Mesothelial cell of epicardium (in vitro differentiated cells): ENCODE measurements at places on chromosomes 6 and 20.

- H3K27me3 ChIP-seq: peaks cover 47% of the 10 kb centered on the region
- H3K4me1 ChIP-seq: peaks cover 14% of the 10 kb centered on the region
- no peak overlapping the region for H3K27ac ChIP-seq
- no peaks in the 10 kb centered on the region for H3K36me3 ChIP-seq
- no peak overlapping the region for H3K4me3 ChIP-seq
- DNase-seq: no peak
Measured at GRCh38 chr6:122323361-122323760, 76.1 kb upstream of the HSF2 start.

DNA sequence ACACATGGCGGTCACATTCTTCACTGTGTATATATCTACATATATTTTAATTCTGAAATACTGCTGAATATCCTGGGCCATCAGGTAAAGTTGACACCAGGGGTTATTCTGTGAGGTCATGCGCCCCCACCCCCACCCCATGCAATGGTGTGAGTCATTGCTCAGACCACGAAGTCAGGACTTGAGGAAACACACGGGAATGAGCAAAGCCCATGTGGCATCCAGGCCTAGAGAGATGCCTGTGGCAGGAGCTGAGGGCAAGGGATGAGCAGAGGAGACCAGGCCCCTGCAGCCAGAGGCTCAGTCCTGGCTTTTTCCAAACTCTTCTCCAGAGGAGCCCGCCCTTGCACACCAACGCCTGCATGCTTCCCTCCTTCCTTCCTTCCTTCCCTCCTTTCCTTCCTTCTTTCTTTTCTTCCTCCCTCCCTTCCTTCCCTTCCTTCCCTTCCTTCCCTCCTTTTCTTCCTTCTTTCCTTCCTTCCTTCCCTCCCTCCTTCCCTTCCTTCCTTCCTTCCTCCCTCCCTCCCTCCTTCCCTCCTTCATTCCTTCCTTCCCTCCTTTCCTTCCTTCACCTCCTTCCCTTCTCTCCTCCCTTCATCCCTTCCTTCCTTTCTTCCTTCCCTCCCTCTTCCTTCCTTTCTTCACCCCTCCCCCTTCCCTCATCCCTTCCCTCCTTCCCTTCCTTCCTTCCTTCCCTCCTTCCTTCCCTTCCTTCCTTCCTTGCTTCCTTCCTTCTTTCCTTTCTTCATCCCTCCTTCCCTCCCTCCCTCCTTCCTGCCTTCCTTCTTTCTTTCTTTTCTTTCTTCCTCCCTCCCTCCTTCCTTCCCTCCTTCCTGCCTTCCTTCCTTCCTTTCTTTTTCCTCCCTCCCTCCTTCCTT lies 72.0 kb upstream of the INSM1 start:
- no peak for DNase-seq
- no peak overlapping the region for H3K4me3 ChIP-seq
- no peak overlapping the region for H3K27ac ChIP-seq
- H3K4me1 ChIP-seq: no peaks in the 10 kb centered on the region
- H3K27me3 ChIP-seq: peaks cover 22% of the 10 kb centered on the region
- no peaks in the 10 kb centered on the region for H3K36me3 ChIP-seq

DNA sequence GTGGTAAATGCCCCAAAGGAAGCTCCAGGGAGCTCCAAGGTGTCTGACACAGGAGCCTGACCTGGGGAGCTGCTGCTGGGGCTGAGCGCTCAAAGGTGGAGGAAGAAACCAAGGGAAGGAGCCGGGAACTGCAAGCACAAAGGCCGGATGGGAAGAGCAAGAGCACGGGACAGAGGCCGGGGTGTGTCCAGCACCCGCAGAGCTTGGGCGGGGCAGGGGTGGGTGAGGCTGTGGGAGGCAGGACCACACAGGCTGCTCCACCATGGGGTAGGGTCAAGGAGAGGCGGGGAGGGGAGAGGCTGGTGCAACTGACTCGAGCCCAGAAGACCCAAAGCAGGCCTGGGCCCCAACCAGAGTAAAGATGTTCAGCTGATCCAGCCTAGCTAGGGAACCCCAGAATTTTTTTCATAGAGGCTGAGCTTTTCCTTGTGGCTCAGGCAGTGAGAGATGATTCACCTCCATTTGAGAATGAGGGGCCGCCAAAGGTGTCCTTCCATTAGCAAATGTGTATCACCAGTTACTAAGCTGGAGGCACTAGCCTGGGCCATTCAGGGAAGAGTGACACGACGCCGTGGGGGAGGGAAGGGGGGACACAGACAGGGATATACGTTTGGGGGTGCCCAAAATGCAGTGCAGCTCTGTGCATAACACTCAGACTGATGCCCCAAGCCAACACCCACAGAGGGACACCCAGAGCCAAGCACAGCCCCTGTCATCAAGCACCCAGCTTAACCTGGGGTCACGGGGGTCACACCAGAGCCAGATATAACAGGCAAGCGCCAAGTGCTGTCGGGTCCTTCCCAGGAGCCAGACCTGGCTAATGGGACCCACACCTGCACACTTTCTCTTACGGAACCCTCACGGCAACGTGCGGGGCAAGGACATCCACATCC lies 21.3 kb upstream of the TLDC2 start:
- H3K27me3 ChIP-seq: no peaks in the 10 kb centered on the region
- no peak for DNase-seq
- peaks cover 26% of the 10 kb centered on the region for H3K4me1 ChIP-seq
- H3K27ac ChIP-seq: peak overlapping the region; percentile 16
- H3K36me3 ChIP-seq: peaks cover 15% of the 10 kb centered on the region
- no peak overlapping the region for H3K4me3 ChIP-seq

DNA sequence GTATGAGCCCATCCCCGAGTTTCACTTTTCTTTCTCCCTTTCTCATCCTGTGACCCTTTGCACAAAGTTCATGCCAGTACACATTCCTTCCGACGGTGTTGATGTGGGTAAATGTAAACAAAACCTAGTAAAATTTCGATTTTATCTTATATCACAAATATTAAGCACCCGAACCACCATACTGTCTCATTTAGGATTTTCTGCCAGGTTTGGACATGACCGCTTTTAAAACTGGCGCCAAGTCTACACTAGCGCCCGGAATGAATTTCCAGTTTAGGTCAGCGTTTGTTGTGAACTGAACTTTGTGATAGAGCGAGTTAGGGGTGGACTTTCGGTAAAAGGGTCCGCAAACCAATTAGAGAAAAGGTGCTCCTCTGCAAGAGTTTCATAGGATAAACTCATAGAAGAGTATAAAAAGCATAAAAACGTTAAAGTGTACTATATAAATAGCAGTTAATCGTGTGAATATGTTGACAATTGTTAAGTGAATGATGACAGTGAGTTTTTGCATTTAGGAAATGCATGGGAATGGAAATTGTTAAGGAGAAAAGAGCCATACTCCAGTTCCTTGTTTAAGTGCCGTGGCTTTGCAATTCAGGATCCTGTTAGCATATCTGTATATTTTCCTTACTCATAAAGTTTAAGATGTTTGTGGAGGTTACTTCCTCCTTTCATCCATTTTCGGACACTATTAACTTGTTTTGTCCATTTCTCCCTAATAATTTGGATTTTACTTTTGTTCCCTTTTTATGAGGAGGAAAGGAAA lies 937 bp downstream of the AKAP7 start:
- no peaks in the 10 kb centered on the region for H3K27me3 ChIP-seq
- no peak for DNase-seq
- H3K4me1 ChIP-seq: peaks cover 18% of the 10 kb centered on the region
- H3K36me3 ChIP-seq: peaks cover 6% of the 10 kb centered on the region
- peak overlapping the region; percentile 97 for H3K27ac ChIP-seq
- peak overlapping the region; percentile 90 for H3K4me3 ChIP-seq

DNA sequence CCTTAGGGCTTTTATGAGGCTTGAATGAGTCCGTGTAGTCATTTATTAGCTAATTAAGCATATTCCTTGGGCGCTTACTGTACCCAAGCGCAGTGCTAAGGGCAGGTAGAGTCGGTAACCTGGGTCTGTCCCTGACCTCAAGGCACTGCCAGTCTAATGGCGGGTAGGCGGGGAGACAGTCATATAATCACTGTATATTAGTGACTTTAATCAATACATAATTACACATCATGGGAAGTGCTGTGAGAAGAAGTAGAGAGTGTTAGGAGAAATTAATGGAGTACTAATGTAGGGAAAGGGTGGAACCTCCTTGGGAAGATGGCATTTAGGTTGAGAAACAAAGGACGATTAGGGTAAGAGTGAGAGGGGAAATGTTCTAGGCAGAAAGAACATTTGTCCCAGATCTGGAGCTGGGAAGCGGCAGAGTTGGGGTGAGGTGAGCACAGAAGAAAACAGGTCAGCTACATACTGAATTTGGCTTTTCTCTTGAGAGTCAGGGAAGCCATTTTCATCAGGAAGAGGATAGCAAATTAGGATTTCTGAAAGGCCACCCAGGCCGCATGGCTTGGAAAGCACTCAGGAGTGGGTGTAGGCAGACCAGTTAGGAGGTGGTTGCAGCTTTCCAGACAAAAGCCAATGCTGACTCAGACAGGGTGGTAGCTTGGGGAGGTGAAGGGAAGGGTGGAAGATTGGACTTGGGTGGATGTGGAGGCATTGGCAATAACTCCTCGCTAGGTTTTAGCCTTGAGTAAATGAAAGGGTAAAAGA lies 954 bp upstream of the BLCAP start:
- DNase-seq: no peak
- peak overlapping the region; percentile 100 for H3K27ac ChIP-seq
- H3K4me1 ChIP-seq: peaks cover 37% of the 10 kb centered on the region
- no peaks in the 10 kb centered on the region for H3K27me3 ChIP-seq

DNA sequence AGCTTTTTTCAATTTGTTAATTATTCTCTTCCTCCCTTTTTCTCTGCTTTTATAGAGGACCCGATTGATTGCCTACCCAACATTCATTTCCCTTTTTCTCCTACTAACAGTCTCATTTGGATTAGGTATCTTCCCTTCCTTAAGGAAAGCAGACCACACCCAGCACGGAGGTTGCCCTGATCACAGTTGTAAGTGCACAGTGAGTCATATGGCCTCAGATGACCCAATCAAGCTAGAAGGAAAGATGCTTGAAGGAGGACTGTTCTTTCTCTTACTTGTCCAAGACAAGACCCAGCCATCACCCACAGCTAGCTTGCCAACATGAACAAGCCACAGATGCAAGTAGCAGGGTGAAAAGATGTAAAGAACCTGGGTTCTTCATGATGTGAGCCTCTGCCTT lies 518.6 kb downstream of the PKHD1 start:
- peaks cover 6% of the 10 kb centered on the region for H3K27me3 ChIP-seq
- H3K4me3 ChIP-seq: no peak overlapping the region
- no peak for DNase-seq
- H3K27ac ChIP-seq: no peak overlapping the region
- no peaks in the 10 kb centered on the region for H3K36me3 ChIP-seq
- H3K4me1 ChIP-seq: no peaks in the 10 kb centered on the region

GRCh38 chr6:42978487-42978838 lies 518 bp downstream of the PEX6 start:
- peaks cover 5% of the 10 kb centered on the region for H3K36me3 ChIP-seq
- no peaks in the 10 kb centered on the region for H3K27me3 ChIP-seq
- DNase-seq: no peak
- H3K4me3 ChIP-seq: peak overlapping the region; percentile 80
- H3K27ac ChIP-seq: peak overlapping the region; percentile 88
- peaks cover 21% of the 10 kb centered on the region for H3K4me1 ChIP-seq

DNA sequence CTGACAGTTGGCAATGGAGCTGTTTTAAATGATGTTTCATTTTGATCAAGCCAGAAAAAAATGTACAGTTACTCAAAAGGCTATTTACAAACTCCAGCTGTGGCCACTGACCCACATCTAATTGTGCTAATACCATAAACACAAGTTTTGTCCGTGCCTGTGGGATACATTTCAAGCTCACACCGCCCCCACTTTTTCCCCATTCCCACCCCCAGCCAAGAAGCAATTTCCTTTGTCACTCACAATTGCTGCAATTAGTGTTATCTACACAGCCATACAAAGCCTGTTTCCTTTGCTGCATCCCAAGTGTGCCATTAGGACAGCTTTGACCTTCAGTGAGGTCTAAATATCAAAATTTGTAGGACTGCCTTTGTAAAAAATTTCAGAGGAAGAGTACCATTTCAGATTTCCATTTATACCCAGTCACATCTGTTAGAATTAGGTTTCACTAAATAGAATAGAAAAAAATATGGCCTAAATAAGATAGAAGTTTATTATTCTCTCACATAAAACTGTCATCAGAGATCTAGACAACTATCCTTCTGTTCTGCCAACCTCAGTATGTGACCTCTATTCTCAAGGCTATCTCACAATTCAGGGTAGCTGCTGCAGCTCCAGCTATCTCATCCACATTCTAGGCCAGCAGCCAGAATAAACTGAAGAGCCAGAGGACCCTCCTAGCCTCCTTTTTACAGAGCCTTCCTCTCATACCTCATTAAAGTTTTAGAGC lies 202.6 kb downstream of the NFATC2 start:
- no peak for DNase-seq
- H3K4me3 ChIP-seq: no peak overlapping the region
- H3K4me1 ChIP-seq: peaks cover 1% of the 10 kb centered on the region
- peaks cover 1% of the 10 kb centered on the region for H3K36me3 ChIP-seq
- no peak overlapping the region for H3K27ac ChIP-seq

DNA sequence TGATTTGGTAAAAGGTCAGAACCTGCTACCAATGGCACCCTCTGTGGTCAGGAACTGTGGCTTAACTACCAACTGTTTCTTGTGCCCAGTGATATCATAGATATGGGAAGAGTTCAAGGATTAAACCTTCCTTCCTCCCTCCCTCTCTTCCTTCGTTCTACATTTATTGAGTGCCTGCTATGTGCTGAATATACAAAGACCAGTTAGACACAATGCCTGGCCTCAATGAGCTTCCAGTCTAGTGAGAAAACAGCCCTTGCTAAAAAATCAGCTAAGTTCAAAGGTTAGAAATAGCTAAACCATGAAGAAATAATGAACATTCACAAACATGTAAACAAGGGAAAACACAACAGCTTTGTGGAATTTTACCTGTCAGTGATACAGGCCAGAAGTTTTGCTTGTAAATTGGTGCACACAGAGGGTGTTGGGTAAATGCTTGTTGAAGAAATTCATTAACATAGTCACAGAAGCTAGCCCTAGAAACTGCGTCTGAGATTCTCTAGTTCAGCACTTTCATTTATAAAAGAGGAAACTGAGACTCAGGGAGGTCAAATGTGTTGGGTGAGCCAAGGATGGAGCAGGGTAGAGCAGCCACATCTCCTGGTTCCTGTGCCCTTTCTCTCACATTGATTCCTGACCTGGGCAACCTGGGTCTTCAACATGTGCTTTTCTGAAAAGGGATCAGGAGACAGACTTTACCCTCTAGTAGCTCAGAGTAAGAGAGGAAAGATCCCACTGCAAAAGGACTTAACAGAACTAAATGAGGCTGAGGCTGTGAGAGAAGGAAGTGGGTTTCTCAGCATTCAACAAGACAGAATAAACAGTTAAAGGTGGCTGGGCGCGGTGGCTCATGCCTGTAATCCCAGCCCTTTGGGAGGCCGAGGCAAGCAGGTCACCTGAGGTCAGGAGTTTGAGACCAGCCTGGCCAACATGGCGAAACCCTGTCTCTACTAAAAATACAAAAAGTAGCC lies 14.4 kb upstream of the FOXO3 start:
- H3K4me1 ChIP-seq: peaks cover 2% of the 10 kb centered on the region
- no peak overlapping the region for H3K4me3 ChIP-seq
- no peak overlapping the region for H3K27ac ChIP-seq
- DNase-seq: no peak
- H3K36me3 ChIP-seq: no peaks in the 10 kb centered on the region
- H3K27me3 ChIP-seq: no peaks in the 10 kb centered on the region

GRCh38 chr6:11798096-11798495 lies 19.5 kb upstream of the ADTRP start:
- H3K27me3 ChIP-seq: no peaks in the 10 kb centered on the region
- H3K4me1 ChIP-seq: peaks cover 15% of the 10 kb centered on the region
- no peak overlapping the region for H3K4me3 ChIP-seq
- no peak overlapping the region for H3K27ac ChIP-seq
- peaks cover 4% of the 10 kb centered on the region for H3K36me3 ChIP-seq
